ENCODE measurements at places on chromosomes 11 and 22.

DNA sequence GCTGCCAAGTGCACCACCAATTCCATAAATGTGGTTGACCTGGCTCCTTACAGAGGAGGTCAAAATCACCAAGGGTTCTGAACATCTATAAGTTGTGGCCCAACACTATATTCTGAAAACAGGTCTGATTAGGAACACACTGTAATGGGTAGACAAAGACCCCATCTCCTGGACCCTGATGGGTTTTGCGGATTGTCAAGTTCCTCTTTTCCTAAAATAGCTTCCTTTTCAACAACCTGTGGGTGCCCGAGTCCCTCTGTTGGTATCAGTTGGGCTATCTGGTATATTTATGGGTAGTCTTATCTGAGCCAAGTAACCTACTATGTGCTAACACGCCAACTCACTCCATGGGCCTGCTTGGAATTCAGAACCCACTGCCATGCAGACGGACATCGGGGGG lies 9.9 kb upstream of the CACNG2 start:
- no peak for DNase-seq

DNA sequence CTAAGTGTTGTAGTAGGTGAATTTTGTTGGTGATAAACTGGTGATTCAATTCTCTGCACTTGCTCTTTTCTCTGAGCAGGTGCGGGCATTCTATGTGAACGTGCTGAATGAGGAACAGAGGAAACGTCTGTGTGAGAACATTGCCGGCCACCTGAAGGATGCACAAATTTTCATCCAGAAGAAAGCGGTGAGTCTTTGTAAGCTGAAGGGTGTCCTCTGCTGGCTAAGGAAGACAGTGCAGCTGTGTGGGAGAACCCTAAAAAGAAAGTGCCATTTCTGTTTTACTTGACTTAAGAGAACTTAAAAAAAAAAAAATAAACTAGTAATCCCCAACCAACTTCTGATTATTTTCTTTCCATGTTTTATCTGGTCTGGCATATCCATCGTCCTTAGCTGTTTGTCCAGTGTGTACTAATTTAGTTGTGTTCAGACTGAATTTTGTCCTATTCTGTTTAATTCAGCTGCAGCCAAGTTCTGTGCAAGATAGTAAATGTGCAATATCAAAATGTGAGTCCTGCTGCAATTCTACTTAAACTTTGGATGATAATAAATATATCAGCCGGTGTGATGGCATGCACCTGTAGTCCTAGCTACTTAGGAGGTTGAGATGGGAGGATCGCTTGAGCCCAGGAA lies 29.6 kb downstream of the CAT start:
- no peak for DNase-seq

- no peak for DNase-seq
Measured at GRCh38 chr11:62923601-62924411, 2.6 kb upstream of the CHRM1 start.

GRCh38 chr11:57313071-57313787 lies 11.5 kb downstream of the TNKS1BP1 start:
- DNase-seq: no peak

- peak; percentile 97 for DNase-seq
Measured at GRCh38 chr22:30205281-30206115, 41.1 kb downstream of the LIF start.

- no peak for DNase-seq
Measured at GRCh38 chr11:44866286-44866685, 84.4 kb downstream of the TP53I11 start.

DNA sequence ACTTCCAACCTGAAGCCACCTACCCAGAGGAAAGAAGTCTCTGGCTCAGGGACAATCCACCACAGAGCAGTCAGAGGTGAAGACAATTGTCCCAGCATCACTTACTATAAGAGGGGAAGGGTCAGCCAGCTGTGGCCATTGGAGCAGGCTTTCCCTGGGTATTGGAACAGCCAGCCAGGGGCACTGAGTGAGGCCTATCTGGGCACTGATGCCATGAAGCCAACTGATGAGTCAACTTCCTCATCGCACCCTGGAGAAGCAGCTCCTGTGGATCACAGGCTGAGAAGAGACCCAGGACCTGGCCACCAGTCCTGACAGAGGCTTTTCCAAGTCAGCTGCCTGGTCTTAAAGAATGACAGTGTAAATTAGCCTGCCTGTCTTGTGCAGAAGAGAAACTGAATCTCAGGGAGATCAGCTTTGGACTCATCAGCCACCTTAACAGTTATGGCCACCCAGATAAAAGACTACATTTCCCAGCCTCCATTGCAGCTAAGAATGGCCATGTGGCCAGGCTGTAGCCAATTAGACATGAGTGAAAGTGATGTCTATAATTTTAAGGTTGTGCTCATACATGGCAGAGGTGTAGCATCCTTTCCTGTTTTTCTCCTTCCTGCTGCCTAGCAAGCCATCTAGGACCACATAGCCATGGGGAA lies 19.0 kb downstream of the CHST1 start:
- DNase-seq: no peak

All from fibroblast of gingiva (primary cell).